CD4-positive, alpha-beta T cell treated with Interleukin-10 for 1 hour (primary cell): ENCODE measurements at places on chromosomes 16 and 17.

DNA sequence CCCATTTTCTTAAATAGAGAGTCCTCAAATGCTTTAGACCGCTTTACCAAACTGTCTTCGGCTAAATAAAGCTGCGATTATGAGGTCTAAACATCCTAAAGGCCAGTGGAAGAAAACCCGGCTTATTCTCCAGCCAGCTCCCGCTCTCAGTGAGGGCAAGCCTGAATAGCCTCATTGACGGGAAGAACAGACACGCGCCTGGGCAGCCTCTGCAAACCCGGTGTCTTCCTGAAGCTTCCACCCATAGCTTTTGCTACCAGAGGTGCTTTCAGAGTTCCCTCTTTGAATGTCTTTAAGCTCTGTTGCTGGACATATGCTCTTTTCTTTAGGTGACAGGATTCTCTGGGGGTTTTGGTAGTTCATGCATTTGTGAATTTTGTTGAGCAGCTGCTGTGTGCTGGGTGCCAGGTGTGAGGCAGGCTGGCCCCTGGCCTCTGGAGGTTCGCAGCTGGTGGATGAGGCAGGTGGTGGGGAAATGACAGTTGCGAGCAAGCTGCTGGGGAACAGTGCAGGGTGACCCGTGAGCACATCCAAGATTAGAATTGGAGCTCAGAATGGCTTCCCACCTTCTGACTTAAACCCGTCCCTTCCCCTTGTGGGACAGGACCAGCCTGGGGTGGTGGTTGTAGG is 44.7 kb downstream of the CRISPLD2 start:
- DNase-seq: no peak

DNA sequence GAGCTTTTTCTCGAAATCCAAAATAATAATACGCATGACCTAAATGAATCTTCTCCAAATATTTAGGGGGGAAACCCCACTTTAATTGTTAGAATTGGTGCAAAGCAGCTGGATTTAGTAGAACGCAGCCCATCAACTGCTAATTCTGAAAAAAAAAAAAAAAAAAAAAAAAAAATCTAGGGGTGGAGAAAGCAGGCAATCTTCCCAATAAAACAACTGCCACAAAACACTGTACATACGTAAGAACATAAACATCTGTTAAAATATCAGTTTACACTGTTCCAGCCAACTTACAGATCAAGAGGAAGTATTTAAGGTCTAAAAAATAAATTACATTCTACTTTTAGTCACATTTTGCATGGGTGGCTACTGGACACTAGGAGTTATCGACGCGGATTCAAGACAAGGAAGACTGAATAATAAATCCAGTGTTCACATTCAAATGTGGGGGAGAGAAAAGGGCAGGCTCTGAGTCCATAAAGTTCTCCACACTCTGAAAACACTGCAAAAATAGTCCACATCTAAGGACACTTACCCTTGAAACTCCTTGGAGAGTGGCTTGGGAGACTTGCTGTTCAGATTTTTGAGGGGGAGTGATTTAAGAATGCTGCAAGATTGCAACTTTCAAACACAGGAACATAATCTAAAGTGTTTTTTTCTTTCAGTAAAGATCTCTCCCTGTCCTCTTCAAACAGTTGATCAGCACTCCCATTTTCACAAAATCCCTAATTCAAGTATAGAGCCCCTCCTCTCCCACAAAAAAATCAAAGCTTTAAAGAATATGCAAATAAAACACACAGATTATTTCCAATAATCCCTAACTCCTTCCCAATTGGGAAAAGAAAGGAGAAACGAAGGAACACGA is 1.3 kb downstream of the APPBP2 start:
- no peak for DNase-seq

DNA sequence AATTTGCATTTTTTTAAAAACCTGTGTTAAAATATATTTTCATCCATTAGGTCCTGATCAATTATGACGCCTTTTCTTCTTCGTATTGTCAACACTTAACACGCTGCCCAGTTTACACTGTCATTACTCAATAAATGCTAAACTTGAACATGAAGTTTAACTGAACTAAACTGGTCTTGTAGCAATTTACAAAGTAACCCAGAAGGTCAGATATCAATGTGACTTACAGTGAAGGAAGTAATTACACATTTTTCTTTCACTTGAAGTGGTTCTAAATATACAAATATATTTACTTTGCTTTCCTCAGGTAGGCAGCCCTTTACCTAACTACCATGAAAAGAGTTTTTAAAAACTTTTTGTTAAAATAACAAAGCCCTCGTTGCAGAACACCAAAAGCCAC is 256.5 kb upstream of the AXIN2 start:
- no peak for DNase-seq

DNA sequence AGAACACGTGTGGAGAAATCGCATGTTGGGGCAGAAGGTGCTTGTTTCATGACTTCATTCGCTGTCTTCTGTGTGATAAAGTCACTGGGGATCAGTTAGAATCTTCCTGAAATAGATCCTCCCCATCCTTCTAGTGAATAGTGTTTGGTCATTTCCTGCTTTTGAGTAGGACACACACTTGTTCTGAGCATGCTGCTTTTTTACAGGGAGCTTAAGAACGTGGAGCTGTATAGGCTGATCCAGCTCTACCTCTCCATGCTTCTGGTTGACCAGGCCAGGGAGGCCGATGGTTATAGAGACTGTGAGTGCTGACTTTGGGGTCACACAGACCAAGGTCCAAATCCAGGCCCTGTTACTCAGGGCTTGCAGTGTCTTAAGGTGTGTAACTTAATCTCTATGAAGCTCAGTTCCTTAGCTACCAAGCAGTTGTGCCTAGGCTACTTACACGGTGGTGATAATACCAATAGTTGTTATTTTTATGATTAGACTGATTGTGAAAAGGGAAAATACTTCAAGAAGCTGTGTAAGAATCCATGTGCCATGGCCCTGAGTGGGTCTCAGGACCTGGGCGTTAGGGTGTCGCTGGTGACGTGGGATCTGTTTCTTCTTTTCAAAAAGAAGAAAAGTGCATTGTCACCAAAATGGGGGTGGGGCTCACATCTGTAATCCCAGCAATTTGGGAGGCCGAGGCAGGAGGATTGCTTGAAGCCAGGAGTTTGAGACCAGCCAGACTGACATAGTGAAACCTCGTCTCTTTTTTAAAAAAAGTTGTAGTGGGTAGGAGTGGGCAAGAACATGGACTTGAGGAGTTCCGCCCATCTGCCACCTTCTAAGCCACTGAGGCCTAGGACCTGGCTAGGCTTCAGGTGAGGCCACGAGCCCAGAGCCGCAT is 64.1 kb upstream of the LGALS9 start:
- DNase-seq: no peak

GRCh38 chr16:47051031-47051430 is 77.6 kb upstream of the DNAJA2 start:
- DNase-seq: no peak

DNA sequence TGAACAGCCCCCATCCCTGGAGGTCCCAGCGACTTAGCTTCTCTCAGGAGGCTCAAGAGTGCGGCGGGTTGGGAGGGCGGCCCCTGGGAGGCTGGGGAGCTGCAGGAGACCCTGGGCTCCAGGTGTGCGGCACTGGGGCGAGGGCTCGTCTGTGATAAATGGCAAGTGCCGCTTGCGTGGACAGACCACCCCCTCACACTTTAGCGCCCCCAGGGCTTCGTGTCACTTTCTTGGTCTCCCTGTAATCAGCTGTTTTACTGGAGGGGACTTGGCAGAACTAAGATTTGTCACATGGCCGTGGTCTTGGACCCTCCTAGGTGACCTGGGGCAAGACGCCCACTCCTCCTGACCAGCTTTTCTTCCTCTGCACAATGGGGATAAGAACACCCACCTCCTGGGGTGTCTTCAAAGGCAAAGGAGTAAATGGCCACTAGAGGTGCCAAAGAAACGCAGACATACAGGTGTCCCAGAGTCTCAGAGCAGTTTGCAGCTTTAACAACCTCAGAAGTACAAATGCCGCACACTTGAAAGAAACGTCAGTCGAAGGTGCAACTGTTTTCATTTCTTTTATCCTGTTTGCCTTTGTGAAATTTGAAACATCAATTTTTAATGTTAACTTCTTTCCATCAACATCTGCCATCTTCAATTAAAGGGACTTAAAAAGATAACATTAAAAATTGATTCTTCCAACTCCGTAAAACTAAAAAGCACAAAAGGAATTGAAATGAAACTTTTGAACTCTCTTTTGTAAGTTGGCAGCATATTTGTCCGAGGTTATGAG is 946 bp downstream of the OSGIN1 start:
- no peak for DNase-seq

DNA sequence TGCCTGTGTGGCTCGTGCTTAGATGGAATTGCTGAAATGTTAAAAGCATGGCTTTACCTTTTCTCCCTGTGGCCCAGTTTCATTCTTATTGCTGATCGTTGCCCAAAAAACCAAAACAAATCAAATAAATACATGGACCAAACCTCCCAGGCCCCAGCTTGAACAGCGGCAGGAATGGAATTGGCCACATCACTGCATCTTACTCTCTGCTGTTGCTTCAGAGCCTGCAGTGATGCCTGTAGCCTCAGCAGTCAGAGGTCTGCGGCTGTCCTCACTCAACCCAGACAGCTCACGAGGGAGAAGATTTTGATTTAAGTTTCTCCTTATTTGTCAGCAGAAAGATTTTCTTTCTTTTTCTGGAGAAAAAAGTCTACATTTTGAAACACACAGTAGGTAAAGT is 91.5 kb downstream of the NPIPB11 start:
- DNase-seq: no peak

DNA sequence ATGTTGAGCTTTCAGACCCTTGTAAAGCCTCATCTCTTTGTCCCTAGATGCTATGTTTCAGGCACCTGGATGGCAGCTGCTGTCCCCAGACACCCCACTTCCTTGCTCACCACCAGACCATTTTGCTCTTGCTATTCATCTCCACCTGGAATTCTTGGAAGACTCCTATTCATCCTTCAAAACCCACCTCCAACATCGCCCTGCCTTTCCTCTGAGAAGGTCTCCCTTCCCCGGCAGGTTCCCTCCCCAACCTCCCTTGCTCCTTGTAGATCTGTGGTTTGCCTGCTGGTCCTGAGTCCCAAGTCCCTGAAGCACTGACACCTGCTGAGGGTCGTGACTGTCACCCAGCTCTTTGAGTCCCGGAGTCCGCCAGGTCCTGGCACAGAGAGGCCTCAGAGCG is 9.9 kb downstream of the ZNF469 start:
- no peak for DNase-seq
